ENCODE measurements at places on chromosomes 7 and 10.
A peak's percentile ranks its signal among the peaks of the same experiment; 100 is the strongest.

DNA sequence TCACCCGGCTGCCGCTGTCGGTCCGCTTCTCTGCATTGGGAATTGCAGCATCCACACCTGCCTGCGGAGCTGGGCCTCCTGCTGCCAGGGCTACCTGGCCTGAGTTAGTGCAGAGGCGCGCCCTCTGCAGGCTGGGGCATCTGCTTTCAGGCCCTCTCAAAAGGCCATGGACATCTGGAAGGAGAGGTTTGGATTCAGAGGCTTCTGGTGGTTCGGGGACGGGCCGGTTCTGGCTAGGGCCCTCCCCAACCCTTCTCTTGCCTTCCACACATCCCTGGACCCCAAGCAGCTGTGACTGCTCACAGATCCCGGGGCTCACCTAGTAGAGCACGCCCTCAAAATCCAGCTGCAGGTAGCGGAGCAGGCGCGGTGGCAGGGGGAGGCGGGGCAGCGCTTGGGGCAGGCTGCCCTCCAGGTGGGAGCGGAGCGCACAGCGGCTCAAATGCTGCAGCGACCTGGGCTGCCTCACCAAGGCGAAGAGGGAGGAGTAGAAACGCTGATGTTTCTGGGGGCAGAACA is 8.4 kb upstream of the GBX1 start:
- no peak for DNase-seq

- no peak for DNase-seq
These were observed 138.1 kb downstream of the ARL5B start for GRCh38 chr10:18797286-18797685.

- DNase-seq, result no peak
These were observed 32.0 kb upstream of the BMPR1A start for GRCh38 chr10:86724445-86724844.

- no peak for DNase-seq
These were observed 28.7 kb upstream of the SFRP5 start for GRCh38 chr10:97800474-97800873.

DNA sequence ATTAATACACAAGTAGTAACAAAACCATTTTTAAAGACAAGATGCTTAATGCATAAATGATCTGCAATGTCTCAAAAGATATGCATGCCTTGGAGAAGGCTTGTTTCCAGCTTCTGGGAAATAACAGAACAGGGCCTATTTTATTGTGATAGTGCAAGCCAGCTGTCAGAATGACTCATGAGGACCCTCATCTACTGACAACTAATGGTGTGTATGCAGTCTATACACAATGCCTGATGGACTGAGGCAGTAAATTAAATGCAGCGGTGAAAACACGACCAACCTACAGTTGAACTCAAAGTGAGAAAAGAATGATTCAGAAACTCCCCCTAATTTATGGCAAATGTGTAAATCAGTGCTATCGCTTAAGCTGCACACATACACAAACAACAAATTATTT is 46.3 kb downstream of the VPS41 start:
- no peak for DNase-seq

- DNase-seq, result no peak
These were observed 371.6 kb upstream of the MKI67 start for GRCh38 chr10:128497660-128498377.

DNA sequence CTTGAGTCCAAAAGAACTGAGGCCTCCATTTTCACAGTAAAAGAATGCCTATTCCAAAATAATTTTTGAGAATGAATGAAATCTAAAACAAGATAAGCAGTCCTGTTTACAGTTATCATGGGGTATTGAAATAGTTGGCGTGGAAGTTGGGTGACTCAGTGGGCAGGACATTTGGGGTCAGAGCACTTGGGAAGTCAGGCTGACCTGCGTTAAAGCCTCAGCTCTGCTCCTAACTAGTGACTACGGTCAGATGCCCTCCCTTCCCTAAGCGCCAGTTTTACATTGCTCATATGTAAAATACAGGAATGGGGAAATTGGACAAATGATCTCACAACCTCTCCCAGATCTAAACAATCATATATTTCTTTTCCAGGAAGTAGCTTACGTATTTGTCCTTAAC is 2.3 kb upstream of the PAPSS2 start:
- DNase-seq, result no peak

DNA sequence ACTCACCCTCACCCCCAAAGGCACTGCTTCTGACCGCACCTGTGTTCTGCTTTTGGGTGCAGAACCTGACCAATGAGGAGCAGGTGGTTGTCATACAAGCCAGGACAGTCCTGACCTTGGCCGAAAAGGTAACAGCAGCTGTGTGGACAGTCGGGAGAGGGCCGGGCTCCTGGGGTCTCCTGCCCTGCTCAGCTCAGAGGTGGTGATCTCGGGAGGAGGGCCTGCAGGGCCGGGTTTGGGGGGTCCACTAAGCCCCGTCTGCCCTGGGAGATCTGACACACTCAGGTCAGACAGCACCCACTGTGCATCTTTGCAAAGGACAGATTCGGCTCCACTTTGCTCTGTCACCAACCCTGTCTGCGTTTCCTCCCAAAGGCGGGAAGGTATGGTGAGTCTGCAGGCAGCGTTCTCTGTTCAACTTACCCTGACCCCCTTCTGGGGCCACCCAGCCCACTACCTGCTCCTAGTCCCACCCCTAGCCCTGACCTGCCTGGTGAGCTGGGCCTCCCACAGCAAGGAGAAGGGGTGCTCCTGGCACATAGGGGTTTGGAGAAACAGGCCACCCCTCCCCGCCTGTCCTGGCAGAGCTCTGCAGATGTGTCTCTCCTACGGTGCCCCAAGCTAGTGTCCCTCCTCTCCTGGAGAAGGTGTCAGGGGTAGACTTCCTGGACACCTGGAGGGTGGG is 33.7 kb upstream of the DPYSL4 start:
- DNase-seq, result no peak

- DNase-seq, result no peak
These were observed 143.0 kb downstream of the TSPAN12 start for GRCh38 chr7:120714945-120715344.

- DNase-seq, result no peak
These were observed 2.2 kb downstream of the PDZD7 start for GRCh38 chr10:101028446-101029337.

DNA sequence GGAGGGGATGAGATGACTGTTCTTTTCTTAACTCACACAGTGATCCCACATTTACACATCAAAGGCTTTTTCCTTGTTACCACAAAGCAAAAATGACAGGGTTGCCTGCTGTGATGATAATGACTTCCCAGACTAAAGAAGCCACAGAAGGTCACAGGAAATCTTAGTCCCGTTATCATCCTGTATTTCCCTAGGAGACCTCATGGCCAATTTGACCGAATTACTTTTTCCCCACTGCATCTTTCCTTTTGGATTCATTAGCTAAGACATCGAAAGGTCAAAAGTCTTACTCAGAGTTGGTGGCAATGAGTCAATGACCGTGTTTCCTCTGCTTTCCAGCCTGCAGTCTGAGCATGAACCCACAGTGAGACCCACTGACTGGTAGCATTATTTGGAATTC is 130.1 kb upstream of the INHBA start:
- DNase-seq, result no peak

DNA sequence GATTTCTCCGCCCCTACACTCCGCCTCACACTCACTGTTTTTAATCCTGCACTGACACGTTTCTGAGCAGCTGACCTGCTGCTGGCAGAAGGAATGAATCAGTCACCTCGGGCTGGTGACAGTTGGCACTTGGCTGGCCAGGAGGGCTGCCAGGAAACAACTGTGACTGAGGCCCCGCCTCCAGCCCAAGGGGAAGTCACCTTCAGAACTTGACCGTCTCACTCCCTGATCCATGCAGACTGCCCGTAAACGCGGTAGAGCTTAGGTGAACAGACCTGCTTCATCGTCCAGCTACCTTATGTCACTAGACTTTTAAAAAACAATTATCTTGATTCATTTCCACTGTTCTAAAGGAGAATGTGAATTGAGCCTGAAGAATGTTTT is 107.5 kb downstream of the DOCK1 start:
- DNase-seq, result no peak

DNA sequence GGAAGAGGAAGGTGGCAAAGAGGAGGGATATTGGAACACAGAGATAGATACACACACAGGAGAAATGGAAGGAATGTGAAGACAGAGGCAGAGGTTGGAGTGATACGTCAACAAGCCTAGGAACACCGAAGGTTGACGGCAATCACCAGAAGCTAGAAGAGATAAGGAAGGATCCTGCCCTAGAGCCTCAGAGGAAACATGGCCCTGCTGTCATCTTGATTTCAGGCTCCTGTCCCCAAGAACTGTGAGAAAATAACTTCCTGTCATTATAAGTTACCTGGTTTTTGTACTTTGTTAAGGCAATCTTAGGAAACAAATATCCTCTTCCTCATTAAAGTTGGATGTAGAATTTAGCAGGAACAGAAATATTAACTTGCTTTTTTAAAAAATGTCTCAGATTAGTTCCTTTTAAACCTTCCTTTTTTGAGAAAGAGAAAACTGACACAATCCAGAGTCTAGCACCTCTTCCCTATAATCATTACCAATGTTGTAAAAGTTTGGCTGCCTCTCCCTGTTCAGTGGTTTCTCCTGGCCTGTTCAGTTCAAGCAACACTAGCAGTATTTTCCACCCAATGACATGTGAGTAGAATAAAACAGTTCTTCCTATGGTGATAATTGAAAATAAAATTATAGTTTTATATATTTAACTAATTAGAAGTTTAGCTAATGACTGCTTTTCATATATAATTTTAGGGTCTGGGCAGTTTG is 28.8 kb upstream of the GNAI1 start:
- no peak for DNase-seq

GRCh38 chr10:24685958-24686540 is 37.6 kb downstream of the ARHGAP21 start:
- peak; percentile 17 for DNase-seq

DNA sequence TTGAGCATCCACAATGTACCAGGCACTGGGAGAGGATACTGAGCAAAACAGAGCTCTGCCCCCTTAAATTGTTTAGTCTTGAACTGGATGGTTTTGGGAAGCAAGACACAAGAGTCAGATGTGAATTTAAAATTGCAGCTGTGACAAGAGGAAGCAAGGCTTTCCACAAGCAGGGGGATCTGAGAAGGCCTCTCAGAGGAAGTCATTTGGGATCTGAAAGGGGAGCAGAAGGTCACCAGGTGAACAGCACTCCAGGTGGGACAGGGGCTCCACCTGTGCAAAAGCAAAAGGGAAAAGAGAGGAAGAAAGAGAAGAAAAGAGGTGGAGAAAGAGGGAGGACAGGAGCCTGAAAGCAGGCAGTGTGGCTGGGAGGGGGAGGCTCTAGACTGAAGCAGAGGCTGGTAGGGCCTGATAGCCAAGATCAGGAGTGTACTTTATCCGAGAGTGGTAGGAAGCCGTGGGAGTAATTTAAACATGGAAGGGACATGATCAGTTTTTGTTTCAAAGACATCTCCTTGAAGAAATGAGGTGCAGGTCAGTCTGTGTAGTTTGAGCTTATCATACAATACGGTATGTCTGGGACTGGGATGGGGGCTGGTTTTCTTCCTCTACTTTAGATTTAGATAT is 76.1 kb upstream of the DUSP5 start:
- DNase-seq, result no peak

GRCh38 chr10:5589661-5590511 is 65.1 kb downstream of the CALML3 start:
- DNase-seq, result no peak

- DNase-seq, result no peak
These were observed 152.0 kb upstream of the ADO start for GRCh38 chr10:62652564-62652963.

GRCh38 chr7:76343294-76343930 is 15.4 kb downstream of the YWHAG start:
- DNase-seq, result no peak

DNA sequence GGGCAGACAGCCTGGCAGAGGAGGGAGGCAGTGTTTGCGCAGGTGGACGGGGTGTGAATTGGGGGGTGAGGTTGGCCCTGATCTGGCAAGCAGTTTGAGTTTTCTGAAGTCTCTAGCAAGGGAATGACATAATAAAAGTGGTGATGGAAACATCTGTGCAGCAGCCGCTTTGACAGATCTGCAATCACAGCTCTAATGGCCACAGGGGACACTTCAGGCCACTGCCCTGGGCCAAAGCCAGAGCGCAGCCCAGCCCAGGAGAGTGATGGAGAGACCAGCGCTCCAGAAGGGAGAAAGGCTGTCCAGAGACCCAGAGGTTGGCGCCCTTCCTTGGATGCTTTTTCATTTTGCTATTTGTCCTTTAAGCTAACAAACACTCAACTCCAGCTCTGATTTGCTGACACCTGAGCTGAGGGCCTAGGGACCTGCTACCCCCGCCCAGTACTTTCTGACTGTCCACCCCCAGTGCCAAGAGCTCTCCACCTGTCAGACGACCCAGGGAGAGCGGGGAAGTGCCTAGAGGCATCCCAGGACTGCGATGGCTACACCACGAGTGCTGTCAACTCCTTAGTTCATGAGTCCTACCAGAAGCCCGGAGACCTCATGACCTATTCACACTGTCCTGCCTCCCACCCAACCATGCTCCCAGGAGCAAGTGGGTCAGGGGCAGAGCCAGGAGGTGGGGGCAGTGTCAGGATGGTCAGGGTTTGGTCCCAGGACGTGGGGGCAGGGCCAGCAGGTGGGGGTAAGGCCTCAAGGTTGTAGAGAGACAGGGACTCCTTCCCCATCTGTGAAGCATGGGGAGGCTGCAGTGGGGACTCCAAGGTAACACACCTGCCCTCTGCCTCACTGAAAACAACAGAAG is 112.6 kb downstream of the PRKAG2 start:
- DNase-seq, result no peak

DNA sequence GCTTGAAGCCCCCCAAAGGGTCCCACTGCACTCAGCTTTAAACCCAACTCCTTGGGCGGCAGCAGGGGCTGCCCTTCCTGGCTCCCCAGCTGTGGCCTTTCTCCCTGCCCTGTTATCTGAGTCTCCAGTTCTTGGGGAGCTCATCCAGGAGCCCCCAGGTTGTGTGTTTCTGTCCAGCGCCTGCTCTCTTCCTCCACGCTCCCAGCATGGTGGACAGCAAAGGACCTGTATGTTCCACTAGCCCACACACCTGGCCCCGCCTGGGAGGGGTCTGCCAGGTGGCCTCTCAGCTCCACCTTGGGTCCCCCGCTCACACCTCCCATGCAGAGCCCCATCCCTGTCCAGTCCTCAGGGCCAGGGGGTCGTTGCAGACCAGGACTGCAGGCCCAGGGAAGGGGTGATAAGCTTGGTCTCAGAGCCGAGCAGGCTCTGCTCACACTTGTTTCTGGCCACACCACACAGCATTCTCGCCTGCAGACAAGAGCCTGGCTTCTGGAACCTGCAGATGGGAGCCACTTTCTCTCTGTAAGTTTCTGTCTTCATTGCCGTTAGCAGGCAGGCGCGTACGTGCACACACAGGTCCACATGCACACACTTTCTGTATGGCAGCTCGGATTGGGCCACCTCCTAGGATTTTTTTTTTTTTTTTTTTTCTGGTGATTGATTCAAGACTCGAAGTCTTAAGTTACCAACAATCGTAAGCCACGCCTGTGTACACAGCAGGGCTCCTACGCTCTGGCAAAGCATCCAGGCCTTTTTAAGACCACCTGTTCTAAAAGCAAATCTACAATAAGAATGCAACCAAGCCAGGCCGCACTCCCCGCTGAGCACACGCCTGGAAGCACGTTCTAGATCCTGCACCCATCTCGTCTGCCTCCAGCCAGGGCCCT is 104.6 kb downstream of the CYTH3 start:
- DNase-seq, result no peak

GRCh38 chr10:89639326-89639725 is 5.7 kb downstream of the PANK1 start:
- no peak for DNase-seq
